NB4 (cell line): ENCODE measurements at places on chromosomes 11 and 22.

GRCh38 chr11:13745165-13745564 lies 76.7 kb downstream of the FAR1 start:
- peak; percentile 2 for DNase-seq

DNA sequence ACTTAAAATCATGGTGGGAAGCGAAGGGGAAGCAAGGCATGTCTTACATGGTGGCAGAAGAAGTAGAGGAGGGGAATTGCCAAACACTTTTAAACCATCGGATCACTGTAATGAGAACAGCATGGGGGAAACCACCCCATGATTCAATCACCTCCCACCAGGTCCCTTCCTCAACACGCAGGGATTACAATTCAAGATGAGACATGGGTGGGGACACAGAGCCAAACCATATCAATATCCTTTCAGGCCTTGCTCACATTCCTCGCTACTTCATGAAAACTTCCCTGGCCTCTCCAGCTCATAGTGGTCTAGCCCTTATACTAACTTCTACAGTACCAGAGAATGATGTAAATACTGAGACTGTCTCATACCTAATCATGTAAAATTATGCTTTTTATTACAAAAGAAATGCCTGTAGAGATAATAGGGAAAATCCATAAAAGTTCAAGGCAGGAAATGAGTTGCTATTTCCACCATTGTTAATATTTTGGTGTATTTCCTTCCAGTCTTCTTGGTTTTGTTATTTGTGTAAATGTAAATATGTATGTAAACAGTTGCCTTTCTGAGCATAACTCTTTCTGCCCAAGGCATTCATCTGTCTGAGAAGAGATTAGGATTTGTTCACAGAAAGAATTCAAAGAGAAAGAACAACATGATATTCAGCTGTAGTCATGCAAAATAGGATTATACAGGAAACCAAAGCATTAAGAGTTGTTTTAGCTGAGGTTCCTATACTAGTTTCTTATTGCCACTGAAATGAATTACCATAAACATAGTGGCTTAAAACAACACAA lies 104.3 kb upstream of the LDLRAD3 start:
- DNase-seq = no peak

GRCh38 chr22:29148826-29149225 lies 56.9 kb upstream of the EMID1 start:
- DNase-seq = no peak

- no peak for DNase-seq
Observed at GRCh38 chr11:47750725-47751124, 16.4 kb downstream of the FNBP4 start.

- DNase-seq = no peak
Observed at GRCh38 chr11:65742353-65742752, 21.8 kb upstream of the RNASEH2C start.

- DNase-seq = no peak
Observed at GRCh38 chr11:26896719-26897118, 97.2 kb upstream of the FIBIN start.

GRCh38 chr22:36702842-36703215 lies 723 bp downstream of the CACNG2 start:
- DNase-seq = no peak
